ENCODE measurements at places on chromosomes 4 and X.

GRCh38 chrX:28550331-28550872 lies 36.8 kb upstream of the IL1RAPL1 start:
- no peak for DNase-seq

- no peak for DNase-seq
Measured at GRCh38 chrX:125404667-125405160, 85.0 kb downstream of the TEX13C start.

DNA sequence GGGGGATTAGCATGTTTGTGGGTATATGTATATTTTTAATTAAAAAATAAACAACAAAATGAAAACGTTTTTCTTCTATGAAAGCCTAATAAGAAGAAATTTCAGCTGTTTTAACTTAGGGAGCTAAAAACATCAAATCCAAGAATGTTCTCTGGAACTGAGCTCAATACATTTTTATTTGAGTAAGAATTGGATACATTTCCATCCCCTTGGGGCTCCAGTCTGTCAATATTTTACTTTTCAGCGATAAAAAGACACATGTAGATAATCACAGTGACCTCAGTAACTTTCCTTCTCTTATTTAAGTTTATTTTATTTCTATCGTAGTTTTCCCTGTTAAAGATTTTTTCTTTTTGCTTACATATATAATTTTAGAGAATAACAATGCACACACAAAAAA lies 59.3 kb downstream of the ELOVL6 start:
- no peak for DNase-seq

DNA sequence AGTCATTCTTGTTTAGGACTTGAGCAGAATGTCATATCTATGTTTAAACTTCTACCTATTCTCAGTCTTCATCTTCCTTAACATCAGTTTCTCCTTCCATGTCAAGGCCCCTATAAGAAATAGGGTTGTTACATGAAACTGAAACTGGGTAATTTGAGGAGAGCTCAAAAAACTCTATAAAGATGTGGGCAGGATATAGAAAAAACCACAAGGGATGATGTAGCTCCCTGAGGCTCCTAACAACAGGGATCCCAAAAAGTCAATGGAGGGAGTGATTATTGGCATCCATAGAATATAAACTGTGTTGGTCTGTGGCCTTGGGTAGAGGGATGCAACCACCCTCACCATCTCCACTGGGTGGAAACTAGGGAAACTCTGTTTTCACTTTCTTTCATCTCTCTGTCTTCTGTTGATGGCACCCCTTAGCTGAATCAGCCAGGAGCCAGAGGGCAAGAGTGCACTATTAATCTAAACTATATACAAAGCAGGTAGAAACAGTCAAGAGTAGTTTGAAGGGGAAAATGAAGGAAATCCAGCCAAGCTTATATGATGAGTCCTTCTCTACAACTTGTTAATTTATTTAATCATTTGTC lies 27.6 kb downstream of the C4orf54 start:
- DNase-seq: no peak

DNA sequence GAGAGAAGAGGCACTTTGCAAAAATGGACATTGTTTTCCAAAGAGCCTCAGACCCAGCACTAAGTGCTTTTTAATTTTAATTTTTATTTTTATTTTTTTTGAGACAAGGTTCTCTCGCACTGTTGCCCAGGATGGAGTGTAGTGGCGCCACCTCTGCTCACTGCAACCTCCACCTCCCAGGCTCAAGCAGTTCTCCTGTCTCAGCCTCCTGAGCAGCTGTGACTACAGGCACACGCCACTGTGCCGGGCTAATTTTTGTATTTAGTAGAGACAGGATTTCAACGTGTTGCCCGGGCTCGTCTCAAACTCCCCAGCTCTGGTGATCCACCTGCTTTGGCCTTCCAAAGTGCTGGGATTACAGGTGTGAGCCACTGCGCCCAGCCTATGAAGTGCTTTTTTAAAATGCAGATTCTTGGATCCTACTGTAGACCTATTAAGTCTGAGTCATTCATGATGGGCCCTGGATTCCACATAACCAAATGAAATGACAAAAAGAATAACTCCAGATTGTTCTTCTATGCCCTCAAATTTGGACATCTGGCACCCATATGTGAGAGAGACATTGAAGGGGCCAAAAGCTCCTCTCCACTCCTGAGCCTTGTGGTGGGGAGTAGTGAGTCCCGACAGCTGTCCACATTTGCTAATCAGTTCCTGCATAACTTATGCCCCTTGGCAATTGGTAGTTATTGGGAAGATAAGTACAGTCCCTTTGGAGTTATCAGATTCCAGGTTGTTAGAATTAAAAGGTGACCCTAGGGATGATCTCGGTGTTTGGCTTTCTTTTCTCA lies 3.6 kb downstream of the NOCT start:
- no peak for DNase-seq

DNA sequence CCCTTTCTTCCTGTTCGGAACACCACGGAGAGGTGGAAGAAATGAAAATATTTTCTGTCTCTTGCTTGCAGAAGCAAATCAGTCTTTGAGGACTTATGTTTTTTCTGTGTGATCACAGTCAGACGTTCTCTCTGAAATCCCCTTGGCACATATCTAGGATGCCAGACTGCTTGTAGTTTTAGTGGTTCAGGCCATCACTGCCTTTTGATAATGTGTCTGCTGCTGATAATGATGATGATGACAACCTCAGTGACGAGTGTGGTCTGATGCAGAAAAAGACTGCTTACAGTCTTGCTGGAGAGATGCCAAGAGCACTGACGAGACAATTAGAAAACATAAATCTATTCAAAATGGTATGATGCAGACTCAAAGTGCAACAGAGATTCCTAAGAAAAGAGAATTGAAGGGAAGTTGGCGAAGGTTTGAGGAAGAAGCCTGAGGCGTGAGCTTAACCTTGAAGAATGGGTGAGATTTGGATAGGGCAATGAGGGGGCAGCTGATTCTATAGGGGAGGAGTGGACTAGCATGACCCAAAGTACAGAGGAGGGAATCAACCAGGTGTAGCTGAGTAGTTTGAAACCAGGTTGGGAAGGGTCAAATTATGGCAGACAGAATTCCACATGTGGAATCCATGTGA lies 7.9 kb downstream of the RAB33A start:
- DNase-seq: no peak

GRCh38 chrX:154991039-154991438 lies 31.5 kb downstream of the F8 start:
- DNase-seq: no peak

GRCh38 chrX:16462912-16463311 lies 187.0 kb upstream of the S100G start:
- no peak for DNase-seq

DNA sequence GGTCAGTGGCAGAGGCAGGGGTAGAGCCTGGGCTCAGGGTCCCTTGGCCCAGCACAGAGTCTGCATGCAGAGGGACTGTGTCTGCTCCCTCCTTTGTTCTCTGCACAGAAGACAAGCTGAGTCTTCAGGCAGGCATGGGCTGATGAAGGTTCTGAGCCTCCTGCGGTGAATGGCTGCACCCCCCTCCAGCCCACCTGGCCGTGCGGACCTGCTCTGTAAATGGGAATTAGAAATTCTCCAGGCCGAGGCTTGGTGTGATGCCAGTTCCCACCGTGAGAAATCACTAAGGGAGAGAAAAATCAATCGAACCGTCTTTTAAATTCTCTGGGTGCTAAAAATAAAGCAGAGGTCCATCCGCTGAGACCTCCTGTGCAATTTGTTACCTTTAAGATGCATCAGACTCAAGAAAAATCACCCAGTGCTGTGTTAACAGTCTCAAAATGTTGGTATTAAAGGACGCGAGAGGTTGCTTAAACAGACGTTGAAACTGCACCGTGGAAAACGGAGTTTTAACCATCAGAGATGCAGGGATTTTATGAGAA lies 96.0 kb downstream of the WFS1 start:
- no peak for DNase-seq

DNA sequence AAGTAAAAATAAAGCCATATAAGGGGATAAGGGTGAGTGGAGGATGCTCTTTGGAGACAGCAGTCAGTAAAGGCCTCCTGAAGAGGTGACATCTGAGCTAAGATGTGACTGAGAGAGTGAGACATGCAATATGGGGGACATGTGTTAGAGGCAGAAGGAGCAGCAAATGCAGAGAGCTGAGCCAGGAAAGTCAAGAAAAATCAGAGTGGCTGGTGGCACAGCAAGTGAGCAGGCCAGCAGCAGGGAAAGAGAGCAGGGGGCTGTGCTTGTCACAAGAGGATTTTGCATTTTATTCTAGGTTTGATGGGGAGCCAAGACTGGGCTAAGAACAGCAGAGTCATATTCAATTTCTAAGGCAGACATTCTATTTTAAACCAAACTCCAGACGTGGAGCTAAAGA lies 394.5 kb downstream of the KCNIP4 start:
- DNase-seq: no peak

DNA sequence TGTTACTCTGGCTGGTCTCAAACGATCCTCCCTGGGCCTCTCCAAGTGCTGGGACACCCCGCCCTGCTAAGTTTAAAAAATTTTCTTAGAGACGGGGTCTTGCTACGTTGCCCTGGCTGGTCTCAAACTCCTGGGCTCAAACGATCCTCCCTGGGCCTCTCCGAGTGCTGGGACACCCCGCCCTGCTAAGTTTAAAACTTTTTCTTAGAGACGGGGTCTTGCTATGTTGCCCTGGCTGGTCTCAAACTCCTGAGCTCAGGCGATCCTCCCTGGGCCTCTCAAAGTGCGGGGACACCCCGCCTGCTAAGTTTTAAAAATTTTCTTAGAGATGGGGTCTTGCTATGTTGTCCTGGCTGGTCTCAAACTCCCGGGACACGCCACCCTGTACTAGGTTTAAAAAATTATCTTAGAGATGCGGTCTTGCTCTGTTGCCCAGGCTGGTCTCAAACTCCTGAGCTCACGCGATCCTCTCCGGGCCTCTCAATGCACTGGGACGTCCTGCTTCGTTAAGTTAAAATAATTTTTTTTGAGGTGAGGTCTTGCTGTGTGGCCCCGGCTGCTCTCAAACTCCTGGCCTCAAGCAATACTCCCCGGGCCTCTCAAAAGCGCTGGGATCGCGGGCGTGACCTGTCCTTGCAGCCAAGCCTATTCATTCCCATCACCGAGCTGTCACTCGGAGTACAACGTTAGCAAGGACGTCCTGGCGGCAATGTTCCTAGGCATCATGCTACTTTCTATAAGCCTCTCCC lies 1.1 kb downstream of the SLC25A6 start:
- DNase-seq: no peak

DNA sequence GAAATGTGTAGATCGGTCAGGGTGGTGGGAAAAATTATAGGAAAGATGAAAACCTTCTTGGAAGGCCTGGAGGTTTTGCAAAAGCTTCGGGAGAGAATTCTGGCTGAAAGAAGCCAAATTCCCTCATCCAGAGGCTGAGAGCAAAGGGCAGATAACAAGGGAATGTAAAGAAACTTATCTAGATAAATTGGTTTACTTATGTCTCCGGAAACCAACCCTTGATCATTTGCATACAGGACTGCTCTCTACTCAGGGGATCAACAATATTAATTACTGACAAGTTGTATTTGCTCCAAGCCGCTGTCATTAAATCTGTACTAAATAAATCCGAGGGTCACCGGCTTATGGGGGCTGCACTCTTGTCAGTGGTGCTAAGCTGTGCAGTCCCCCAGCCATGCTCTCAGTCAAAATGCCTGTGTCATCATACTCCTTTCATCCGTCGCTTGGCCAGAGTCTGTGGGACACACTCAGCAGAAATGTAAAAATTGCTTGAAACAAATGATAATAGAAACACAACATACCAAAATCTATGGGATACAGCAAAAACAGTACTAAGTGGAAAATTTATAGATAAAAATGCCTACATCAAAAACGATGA lies 715.7 kb downstream of the KCTD8 start:
- DNase-seq: no peak

DNA sequence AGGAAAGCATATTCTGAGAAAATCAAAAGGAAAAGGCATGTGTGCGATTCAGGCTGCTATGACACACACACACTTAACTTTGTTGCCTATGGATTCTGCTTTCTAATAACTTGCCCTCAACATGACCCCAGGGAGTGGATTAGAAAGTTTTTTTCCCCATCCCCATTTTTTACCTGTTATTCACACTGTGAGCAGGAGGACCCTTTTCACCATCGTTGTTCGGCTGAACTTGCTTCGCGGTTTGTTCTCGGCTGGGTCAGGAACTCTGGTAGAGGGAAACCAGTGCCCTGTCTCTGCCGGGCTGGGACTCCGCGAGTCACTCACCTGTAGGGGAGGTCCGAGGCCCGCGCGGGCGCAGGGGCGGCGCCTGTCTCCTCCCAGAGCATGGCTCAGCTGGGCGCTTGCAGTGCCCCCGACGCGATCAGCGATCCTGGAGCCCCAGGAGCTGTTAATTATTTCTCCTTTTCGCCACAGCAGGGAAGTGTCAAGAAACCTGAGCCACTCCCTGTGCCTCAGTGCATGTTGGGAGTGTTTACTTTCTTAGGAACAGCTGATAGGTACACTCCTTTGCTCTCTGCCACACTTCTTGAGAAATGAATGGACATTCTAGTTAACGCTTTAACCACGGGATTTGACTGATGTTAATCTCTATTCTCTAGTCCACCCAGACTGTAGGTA lies at the start of gene RASSF6:
TSS of gene RASSF6 (minus strand) at position 322 of the 678 bp plus-strand sequence. CDS start 8,641 bp downstream, outside the sequence.
- no peak for DNase-seq

DNA sequence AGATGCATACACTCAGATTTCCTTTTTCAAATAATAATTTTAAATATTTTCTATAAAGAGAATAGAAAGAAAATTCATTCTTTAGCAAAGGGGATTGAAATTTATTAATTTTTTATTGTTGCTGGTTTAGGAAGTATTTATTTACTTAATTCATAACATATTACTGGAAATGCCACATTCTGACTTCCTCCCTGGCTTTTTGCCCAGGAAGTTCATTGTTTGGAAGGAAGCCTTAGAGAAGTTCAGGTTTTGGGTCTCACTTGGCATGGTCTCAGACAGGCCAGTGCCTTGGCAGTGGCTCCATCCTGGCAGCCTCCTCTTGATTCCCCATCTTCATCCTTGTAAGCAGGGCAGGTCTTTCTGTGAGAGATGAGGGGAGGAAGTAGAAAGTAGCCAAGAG lies 50.5 kb downstream of the IL15 start:
- DNase-seq: no peak

DNA sequence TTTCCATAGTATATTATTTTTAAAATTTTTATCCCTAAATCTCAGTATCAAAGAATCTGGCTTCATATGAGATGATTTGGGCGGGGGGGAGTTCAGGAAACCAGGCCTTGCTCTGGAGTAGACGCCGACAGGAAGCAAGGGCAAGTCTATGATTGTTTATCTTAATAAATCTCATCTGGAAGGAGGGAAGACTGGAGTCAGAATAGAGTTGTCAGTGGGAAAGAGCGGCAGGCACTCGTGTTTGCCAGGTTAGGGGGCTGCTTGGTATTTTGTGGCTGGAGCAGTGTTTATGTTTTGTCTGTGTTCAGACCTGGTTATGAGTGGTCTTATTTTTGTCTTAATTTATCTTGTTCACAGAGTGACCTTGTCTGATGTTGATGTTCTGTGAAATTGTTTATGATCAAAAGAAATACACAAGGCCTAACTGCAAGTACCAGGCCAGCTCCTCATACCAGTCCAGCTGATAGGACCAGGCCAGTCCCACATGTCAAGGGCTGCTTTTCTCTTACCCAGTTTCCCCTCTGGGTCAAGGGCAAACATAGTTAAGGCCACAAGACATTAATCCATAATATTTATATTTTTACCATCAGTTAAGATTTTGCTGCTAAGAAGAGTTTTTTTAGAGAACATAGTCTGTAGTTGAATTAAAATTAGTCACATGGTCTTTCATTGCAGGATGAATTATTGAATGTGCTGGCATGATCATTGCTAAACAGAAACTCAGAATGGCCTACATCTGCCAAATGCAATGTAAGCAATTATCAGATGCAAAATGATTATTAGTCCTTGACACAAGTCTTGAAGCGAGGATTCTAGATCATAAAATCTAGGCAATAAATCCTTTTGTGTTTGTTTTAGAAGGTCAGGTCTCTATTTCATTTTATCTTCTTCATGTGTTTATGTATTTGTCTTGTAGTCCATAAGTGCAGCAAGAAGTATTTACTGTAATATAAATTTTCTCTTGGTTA lies 176.5 kb downstream of the GASK1B start:
- DNase-seq: no peak

All from stimulated activated CD8-positive, alpha-beta memory T cell treated with anti-CD3 and anti-CD28 coated beads, Interleukin-2, amount 100 ng/mL, for 1 hour (primary cell).